ENCODE measurements at places on chromosomes 3 and 15.

DNA sequence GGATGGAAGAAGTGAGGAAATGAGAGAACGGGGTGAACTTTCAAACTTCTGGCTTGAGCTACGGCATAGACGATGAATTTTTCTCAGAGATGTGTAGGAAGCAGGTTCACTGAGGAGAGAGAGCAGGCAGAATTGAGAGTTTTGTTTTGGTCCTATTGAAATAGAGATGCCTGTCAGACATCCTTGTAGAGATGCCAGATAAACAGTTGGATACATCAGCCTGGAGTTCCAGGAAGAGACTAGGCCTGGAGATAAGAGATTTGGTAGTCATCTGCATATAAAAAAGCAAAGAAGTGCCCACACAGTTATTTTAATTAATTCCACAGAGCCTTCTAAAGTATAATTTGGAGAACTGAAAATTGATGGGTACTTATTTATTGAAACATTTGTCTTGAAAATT lies 495.6 kb downstream of the IL5RA start:
- no peak for DNase-seq

GRCh38 chr15:98445315-98445714 lies 203.0 kb upstream of the IGF1R start:
- no peak for DNase-seq

- DNase-seq: no peak
Measured at GRCh38 chr15:70507772-70508371, 255.5 kb downstream of the UACA start.

DNA sequence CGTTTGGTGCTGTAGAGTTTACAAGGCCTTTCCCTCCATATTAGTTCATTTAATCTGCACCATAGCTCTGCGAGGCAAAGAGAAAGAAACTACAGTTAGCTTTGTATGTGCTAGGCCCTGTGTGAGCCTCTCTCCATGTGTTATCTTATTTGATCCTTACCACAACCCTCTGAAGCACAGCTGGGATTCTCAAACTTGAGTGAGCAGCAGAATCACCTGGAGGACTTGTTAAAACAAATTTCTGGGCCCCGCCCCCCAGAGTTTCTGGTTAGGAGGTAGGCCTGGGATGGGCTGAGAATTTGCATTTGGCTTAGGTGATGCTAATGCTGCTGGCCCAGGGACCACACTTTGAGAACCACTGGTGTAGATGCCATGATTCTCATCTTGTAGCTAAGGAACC lies 12.3 kb downstream of the CA12 start:
- DNase-seq: no peak

DNA sequence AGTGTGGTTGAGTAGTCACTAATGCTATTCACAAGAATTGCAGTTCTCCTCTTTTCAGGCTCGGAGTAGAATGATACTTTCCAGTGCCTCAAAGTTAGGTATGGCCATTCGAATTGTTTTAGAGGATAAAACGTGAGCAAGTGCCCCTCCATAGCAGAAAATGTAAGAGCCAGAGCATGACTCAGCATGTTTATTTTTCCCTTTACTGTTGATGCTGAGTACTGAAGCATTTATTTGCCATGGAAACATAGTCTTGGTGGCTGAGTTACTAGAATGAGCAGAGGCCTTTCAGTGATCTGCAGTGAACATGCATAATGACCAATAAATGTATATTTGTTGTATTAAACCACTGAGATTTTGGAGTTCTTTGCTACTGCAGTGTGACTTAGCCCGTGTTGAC lies 540.6 kb downstream of the NLGN1 start:
- DNase-seq: no peak

- DNase-seq: no peak
Measured at GRCh38 chr3:186411994-186412393, 50.0 kb upstream of the DGKG start.

- DNase-seq: no peak
Measured at GRCh38 chr3:126661532-126662364, 6.8 kb upstream of the TXNRD3 start.

DNA sequence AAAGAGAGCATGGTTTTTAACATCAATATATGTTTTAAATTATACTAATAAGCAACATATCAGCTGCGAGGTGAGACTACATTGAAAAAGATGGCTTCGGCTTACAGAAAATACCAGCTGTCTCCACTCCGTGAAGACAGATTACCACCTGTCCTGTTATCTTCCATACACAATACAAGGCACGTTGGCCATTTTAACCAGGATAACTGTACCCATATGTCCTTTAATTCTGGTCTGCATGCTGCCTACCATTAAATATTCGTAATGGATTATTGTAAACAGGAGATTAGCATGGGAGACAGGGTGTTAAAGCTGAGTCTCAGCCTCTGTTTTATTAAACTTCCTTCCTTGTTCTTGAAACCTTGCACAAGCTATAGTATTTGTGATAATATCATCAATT lies 855.5 kb downstream of the ROBO1 start:
- no peak for DNase-seq

GRCh38 chr3:149585401-149585726 lies 72.5 kb downstream of the WWTR1 start:
- no peak for DNase-seq

- peak; percentile 66 for DNase-seq
Measured at GRCh38 chr3:116423374-116423773, 21.9 kb downstream of the LSAMP start.

GRCh38 chr3:125052624-125053303 lies 3.0 kb downstream of the HEG1 start:
- DNase-seq: peak; percentile 82

- no peak for DNase-seq
Measured at GRCh38 chr3:31354373-31354772, 178.4 kb upstream of the STT3B start.

GRCh38 chr3:65953301-65953812 lies 85.4 kb downstream of the MAGI1 start:
- DNase-seq: no peak

GRCh38 chr3:195591220-195591619 lies 7.5 kb upstream of the APOD start:
- DNase-seq: no peak

DNA sequence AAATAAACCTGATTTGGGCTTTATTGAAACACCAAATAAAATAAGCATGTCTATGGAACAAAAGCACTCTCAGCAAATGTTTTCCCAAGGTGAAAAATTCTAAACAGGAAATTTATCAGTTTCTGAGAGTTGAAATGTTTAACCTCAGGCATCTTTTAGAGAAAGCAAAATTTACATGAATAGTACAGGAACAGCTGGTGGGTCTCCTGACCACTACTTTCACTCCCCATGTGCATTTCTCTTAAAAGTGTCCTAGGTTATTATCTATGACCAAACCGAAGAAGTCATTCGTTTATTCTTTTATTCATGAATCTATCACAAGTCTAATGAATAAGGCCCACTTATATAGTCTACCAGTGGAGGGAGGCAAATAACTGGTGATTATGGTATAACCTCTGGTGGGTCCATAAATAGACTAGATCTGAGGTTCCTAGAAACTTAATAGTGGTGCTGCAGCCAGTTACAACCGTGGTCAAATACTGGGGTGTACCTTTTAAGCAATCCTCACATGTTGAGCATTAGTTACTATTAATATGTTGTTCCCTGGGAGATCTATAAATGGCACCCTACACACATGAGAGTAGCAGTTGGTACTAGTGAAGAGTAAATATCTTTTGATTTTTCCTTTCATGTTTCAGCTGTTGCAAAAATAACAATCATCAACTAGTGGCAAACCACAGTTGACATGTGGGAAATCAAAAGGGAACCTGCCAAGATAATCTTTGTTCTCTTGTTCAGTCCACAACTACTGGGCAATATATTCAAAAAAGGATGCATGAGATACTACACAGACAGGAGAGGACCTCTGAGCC lies 169.3 kb upstream of the STAC start:
- no peak for DNase-seq

All from COLO829 (cell line).